ENCODE measurements at places on chromosomes 6 and 20.

DNA sequence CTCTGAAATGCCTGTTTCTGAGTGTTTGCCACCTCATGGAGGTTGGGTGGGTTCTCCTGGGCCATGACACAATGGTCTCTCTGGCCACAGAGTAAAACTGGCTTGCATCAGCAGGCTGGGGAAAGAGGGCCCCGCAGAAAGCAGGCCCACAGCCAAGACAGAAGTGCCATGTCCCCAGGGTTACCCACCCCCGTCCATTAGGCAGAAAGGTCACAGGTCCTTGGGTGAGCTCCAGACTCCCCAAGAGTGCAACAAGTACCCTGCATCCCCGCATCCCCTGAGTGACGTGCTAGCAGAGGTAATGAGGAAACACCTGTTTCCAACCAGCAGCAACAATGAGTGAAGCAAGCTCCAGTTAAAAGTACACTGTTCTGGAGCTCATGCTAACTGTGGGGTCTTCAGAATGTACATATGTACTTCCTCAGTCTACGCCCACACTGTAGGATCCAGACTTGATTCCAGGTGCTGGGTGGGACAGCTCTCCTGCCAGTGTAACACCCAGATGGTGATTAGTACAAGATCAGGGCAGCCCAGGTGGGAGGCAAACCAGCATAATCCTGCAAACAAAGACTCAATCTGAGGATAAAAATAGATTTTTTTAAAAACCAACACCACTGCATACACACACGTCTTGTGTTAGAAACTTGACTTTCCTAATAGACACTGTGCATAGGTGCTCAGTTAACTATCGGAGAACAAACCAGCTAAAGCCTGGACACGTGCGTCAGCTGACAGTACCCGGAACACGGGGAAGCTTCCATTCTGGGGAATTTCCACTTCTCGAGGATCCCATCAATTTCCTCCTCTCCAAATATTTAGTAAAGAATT, 31.5 kb downstream of the RRBP1 start:
- H3K4me3 ChIP-seq, result no peak overlapping the region
- DNase-seq, result no peak
- H3K27me3 ChIP-seq, result no peaks in the 10 kb centered on the region
- H3K36me3 ChIP-seq, result peaks cover 1% of the 10 kb centered on the region
- peaks cover 2% of the 10 kb centered on the region for H3K4me1 ChIP-seq

- H3K27ac ChIP-seq, result no peak overlapping the region
- DNase-seq, result peak; percentile 57
- no peaks in the 10 kb centered on the region for H3K36me3 ChIP-seq
- no peak overlapping the region for H3K4me3 ChIP-seq
These were observed 40.6 kb downstream of the DTD1 start for GRCh38 chr20:18628330-18628920.

GRCh38 chr6:134183844-134184243, 131.4 kb upstream of the SLC2A12 start:
- H3K27ac ChIP-seq, result no peak overlapping the region
- no peaks in the 10 kb centered on the region for H3K27me3 ChIP-seq
- no peak for DNase-seq
- no peaks in the 10 kb centered on the region for H3K36me3 ChIP-seq

DNA sequence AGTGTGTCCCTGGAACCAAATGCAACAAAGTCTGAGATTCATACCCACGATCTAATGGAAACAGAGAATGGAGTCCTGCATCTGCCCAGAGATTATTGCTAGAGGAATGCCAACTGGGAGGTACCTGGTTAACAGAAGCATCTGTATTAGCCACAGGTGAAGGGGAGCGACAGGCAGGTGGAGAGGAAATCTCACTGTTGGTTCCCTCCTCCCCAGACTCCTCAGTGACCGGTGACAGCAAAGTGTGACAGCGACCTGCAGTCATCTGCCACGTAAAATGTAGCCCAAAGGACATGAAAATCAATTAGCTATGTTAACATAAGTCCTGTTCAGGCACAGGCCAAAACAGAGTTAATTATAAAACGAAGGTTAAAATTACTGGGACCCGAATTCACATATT, 336.6 kb downstream of the SYNE1 start:
- no peak for DNase-seq
- no peak overlapping the region for H3K27ac ChIP-seq
- no peaks in the 10 kb centered on the region for H3K36me3 ChIP-seq

GRCh38 chr20:9203081-9203447, 134.2 kb downstream of the PLCB4 start:
- peaks cover 5% of the 10 kb centered on the region for H3K4me1 ChIP-seq
- no peak overlapping the region for H3K4me3 ChIP-seq
- no peak overlapping the region for H3K27ac ChIP-seq

DNA sequence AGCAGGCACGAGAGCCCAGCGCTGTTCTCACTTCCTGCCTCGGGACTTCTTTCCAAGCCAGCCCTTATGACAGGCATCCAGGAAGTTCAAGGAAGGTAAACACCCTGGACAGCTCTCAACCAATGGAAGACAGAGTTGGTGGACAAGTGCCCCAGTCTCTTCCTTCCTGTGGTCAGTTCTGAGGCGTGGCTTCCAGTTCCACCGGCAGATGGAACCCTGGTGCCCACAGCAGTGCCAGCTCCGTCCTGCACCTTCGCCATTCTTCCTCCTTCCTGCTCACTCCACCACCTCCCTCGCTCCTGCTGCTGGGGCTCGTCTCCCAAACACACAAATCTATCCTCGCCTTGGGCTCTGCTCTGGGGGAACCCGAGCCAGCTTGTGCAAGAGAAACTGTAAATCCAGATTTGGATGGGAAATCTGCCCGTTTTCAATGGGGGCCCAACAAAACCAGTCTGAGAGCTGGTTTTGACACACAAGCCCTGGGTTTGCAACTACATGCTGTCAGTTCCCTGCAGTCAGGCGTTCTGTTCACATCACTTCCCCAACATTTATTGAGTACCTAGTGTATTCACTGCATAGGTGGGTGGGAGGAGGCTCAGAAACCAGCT, 162.7 kb downstream of the GRM4 start:
- H3K36me3 ChIP-seq, result no peaks in the 10 kb centered on the region
- no peak overlapping the region for H3K4me3 ChIP-seq
- no peak for DNase-seq
- no peaks in the 10 kb centered on the region for H3K4me1 ChIP-seq

- no peak overlapping the region for H3K27ac ChIP-seq
- H3K4me1 ChIP-seq, result no peaks in the 10 kb centered on the region
- no peaks in the 10 kb centered on the region for H3K27me3 ChIP-seq
- DNase-seq, result peak; percentile 73
- H3K4me3 ChIP-seq, result no peak overlapping the region
These were observed 45.6 kb downstream of the ADGRF5 start for GRCh38 chr6:46876126-46876525.

DNA sequence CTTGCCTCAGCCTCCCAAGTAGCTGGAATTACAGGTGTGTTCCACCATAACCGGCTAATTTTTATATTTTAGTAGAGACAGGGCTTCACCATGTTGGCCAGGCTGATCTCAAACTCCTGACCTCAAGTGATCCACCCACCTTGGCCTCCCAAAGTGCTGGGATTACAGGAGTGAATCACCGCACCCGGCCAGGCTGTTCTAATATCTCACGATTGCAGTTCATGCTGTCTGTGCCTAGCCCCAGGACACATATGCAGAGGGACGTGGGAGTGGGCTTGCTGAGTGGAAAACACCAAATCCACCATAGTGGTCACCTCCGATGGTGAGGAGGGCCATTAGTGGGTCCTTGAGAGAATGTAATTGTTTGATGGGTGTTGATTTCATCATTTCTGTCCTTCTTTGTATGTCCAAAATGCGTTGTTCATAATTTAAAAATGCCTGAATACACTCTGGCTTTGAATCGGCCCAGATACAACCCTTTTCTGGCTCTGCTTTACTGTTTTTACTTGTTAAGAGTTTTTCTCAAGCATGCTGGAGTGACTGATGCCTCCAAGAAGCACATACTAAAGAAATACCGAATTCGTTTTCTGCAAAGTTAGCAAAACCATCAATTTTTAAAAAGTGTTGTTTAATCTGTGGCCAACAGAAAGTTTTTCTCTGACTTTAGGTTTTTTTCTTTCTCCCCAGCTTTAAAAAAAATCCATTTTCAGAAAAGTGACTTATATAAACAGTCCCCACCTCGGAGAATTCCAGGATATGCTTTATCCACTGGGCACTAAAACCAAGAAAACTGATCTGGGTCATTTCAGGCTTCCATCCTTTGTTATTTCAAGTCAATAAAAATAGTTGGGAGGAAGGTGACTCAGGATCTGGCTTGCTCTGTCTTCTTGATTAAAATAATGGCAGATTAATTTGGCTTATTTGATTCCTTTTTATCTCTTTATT, 18.8 kb upstream of the RALGAPA2 start:
- no peaks in the 10 kb centered on the region for H3K4me1 ChIP-seq
- no peak for DNase-seq
- no peaks in the 10 kb centered on the region for H3K27me3 ChIP-seq
- H3K27ac ChIP-seq, result no peak overlapping the region

DNA sequence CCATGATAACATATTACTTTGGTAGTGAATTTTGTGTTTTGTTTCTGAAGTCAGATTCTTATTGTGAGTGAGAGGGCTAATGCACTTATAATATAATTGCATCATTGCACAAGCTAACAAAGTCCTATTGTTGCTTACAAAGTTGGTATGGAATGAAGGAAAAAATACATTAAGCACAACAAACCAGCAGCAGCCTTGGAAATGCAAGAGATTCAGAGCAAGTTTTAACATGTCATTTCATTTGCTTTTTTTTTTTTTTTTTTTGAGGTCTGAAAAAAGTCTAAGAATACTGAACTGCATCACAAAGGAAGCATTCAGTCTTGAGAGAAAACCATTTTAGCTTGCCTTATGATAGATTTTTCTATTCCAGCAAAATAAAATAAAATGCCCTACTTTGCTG, 57.6 kb downstream of the PLCB4 start:
- DNase-seq, result no peak
- H3K27ac ChIP-seq, result no peak overlapping the region
- H3K4me1 ChIP-seq, result no peaks in the 10 kb centered on the region
- no peak overlapping the region for H3K4me3 ChIP-seq
- no peaks in the 10 kb centered on the region for H3K27me3 ChIP-seq

- H3K36me3 ChIP-seq, result no peaks in the 10 kb centered on the region
- peak; percentile 23 for DNase-seq
- no peak overlapping the region for H3K4me3 ChIP-seq
These were observed 105.8 kb downstream of the JAG1 start for GRCh38 chr20:10568032-10568431.

DNA sequence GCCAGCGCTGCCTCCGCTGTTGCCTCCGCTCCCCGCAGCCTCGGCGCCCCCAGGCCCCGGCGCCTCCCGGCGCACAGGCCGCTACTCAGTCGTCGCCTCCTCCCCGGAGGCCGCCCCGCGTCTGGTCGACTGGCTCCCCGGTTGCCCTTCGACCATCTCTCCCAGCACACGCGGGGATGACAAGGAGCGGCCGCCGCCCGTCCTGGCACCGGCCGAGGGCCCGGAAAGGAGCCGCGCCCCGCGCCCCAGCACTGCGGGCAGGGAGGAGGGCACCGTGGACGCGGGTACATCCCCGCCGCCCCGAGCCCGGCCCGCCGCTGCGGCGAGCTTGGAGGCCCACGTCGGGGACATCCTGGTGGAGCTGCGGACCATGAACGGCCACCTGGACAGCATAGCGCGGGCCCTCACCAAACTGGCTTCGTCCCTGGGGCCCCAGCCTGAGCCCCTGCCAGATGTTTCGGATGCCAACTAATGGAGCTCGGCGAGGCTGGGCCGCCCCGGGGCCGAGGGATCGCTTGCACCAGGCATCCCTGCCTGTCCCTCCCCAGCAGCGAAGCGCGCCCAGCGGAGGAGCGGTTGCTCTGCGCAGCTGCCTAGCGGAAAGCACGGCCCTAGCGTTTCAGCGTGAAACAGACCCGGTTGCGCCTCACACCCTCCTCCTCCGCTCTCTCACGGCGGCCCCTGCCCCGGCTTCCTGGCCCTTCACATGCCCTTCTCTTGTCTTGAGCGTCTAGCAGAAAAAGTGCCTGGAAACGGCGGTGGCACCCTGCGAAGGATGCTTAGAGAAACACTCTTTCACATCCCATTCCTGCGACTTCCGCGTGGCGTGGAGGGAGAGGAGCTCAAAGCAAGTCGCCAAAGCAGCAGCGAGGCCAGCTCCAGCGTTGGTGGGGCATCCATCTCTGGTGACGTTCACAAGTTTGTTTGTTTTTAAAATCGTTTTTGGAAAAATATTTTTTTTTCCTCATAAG, 285.8 kb upstream of the SUPT3H start:
- no peaks in the 10 kb centered on the region for H3K27me3 ChIP-seq
- peaks cover 2% of the 10 kb centered on the region for H3K4me1 ChIP-seq
- H3K36me3 ChIP-seq, result no peaks in the 10 kb centered on the region

- no peak for DNase-seq
- no peak overlapping the region for H3K27ac ChIP-seq
- no peak overlapping the region for H3K4me3 ChIP-seq
- H3K4me1 ChIP-seq, result no peaks in the 10 kb centered on the region
- peaks cover 62% of the 10 kb centered on the region for H3K27me3 ChIP-seq
These were observed 2.1 kb downstream of the DLL1 start for GRCh38 chr6:170288852-170289179.

- no peaks in the 10 kb centered on the region for H3K27me3 ChIP-seq
- H3K4me3 ChIP-seq, result no peak overlapping the region
- peaks cover 3% of the 10 kb centered on the region for H3K4me1 ChIP-seq
- H3K27ac ChIP-seq, result no peak overlapping the region
- H3K36me3 ChIP-seq, result no peaks in the 10 kb centered on the region
These were observed 23.5 kb downstream of the CARMIL1 start for GRCh38 chr6:25302677-25303128.

DNA sequence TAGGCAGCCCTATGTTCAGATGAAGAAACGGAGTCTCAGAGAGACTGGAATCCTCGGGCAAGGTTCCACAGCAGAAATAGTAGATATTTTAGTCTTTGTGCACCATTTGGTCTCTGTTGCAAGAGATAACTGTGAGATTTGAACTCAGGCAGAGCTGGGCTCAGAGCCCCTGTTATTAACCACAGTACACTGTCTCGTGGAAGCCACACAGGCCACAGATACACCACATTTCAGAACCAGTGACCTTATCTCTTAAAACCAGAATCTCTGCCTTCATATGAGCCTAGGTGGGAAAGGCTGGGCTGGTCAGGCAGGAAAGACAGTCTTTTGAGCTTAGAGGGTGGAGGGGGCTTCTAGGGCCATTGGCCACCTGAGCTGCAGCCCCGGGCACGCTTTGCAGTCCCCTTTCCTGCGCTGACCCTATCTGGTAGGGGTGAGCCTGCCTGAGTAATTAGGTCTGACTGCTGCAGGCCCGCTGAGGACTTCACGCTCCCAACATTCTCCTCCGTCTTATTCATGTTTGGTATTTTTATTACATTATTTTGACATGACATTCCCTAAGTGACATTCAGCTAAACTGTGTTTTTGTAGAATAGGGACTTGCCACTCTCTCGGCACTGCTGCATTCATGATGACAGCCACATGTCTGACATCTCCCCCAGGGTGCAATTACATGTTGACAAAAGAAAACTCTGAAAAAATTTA, 71.1 kb downstream of the KCNB1 start:
- no peaks in the 10 kb centered on the region for H3K4me1 ChIP-seq
- H3K27ac ChIP-seq, result no peak overlapping the region
- H3K36me3 ChIP-seq, result no peaks in the 10 kb centered on the region
- no peak overlapping the region for H3K4me3 ChIP-seq
- DNase-seq, result no peak

Data from mesendoderm (in vitro differentiated cells).